ENCODE measurements at places on chromosomes 4 and X.

- no peak for DNase-seq
Measured at GRCh38 chr4:138953961-138954371, 61.6 kb upstream of the NOCT start.

- DNase-seq: no peak
Measured at GRCh38 chr4:163726641-163727040, 232.2 kb downstream of the TMA16 start.

DNA sequence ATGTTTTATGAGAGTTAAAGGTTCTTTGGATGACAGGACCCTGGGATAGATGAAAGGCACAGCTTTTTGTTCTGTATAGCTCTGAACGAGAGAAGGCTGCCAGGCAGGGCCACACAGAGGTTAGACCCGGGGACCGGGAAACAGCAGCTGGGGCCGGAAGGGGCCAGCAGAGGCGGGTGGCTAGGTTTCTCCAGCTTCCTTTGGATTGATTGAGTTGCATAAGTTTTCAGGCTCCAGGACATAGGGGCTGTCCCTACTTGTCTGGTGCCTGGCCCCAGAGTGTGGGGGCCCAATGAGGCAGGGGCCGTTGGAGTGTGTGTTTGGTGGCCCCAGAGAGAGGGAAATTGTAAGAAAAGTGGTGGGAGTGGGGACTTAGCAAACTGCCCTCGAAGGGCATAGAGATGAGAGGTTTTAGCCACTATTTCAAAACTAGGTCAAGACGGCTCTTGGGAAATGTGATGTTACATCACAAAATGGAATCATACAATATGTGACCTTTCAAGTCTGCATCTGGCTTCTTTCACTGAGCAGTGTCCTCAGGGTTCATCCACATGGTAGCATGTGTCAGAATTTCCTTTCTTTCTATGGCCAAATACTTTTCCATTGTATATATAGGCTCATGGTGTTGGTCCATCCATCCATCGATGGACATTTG, 3.7 kb downstream of the ZFP92 start:
- DNase-seq: no peak

DNA sequence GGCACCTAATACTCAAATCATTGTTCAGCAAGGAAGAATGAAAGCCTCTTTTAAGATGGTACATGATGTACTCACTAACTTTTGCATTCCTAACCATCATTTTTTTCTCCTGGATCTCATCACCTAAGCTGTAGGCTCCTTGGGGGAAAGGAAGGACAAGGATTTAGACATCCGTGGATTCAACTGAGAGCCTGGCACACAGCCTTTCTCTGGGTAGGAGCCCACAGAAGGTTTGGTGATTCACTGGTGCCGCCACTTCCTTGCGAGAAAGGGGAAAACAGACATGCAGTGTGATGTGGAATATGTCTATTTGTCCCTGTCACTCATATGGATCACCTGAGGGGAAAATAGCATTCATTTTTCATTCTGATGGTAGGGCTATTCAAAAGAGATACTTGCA, 147.3 kb downstream of the PCDH7 start:
- DNase-seq: no peak

GRCh38 chr4:145182222-145182621, 1.8 kb upstream of the OTUD4 start:
- DNase-seq: no peak

GRCh38 chrX:68941385-68941952, 112.6 kb downstream of the EFNB1 start:
- no peak for DNase-seq

DNA sequence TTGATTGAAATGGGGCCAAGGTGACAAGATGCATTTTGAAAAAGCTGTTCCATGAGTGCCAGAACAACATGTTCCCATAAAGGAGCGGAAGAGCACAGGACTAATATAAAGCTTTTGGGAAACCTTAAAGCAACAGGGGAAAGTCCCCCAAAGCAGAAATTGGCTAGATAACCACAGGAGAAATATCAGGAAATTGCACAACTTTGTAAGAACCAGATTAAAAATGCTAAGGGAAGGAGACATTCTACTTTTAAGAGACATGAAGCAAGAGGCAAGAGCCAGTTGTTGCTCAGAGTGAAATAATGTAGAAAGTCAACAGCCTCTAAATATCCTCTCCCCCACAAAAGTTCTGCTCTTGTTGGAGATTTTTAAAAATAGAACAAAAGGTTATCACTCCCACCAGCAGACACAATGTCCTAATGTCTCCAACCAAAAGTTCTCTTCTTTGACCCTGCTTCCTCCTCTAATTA, 85.2 kb upstream of the LNX1 start:
- DNase-seq: no peak

GRCh38 chr4:38930204-38930603, 62.6 kb downstream of the FAM114A1 start:
- no peak for DNase-seq

DNA sequence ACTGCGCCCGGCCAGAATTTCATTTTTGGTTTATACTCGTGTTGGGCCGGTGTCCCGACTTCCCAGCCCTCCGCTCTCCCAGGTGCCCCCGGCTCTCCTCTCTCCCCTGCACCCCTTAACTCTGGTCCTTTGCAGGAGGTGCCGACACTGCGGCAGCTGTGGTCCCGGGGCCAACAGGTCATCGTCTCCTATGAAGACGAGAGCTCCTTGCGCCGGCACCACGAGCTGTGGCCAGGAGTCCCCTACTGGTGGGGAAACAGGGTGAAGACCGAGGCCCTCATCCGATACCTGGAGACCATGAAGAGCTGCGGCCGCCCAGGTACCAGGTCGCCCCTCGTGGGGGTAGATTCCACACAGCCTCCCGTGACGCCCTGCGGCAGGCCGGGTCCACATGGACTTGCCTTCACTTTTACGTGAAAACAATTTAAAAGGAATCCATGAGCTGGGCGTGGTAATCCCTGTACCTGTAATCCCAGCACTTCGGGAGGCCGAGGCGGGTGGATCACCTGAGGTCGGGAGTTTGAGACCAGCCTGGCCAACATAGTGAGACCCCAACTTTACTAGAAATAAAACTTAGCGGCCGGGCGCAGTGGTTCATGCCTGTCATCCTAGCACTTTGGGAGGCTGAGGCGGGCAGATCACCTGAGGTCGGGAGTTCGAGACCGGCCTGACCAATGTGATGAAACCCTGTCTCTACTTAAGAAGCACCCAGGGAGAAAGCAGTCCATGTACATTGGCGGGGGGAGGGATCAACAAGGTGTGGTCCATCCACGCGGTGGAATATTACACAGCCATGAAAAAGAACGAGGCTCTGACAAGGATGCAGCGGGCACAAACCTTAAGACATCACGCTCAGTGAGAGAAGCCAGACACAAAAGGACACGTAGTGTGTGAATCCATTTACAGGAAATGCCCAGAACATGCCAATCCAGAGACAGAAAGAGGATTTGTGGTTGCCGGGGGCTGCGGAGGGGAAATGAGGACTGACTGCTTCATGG, 12.0 kb downstream of the PLCXD1 start:
- no peak for DNase-seq

DNA sequence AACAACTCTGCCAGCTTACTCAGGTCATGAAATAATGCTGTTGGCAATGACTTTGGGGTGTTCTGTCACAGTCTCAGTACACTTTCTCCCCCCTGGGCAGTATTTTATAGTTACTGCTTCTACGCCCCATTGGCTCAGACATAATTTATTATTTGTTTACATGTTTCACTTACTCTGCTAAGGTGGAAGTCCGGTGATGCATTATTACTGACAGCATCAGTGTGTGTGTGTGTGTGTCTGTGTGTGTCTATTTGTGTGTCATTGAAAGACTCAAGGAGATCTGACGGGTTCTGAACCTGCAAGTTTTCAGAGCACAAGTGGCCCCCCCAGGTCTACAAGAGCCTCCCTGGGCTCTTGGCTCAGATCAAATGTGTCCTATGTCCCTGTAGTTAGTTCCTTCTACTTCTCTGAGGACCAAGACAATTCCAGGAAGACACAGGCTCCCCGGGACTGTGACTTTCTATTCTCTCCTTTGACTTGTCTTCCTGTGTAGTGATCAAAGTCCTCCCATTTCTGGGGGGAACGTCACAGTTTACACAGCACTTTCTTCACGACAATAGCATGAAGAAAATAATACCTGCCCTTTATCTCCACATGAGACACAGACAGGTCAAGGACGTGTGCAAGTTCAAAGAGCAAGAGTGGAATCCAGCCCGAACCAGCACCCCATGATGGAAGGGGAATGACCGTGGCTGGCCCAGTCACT, 283.7 kb upstream of the GATB start:
- DNase-seq: no peak

GRCh38 chr4:86976801-86977485, 42.1 kb downstream of the AFF1 start:
- no peak for DNase-seq

DNA sequence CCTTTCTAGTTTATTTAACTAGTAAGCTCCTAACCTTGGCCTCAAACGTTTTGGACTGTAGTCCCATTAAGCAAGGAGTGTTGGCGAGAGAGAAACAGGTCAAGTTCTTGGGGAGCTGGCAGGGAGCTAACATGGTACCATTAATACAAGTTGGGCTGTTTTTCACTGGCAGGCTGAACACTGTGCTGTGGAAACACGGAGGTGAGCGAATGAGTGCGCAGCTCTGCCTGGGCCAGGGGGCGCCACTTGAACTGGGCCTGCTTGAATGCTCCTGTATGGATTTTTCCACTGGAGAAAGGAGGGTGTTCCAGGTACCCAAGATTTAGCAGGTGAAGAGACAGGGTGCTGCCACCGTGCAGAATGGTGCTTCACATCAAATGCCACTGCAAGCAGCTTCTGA, 7.4 kb upstream of the SMS start:
- no peak for DNase-seq

- no peak for DNase-seq
Measured at GRCh38 chrX:63920875-63921274, 135.9 kb upstream of the ARHGEF9 start.

DNA sequence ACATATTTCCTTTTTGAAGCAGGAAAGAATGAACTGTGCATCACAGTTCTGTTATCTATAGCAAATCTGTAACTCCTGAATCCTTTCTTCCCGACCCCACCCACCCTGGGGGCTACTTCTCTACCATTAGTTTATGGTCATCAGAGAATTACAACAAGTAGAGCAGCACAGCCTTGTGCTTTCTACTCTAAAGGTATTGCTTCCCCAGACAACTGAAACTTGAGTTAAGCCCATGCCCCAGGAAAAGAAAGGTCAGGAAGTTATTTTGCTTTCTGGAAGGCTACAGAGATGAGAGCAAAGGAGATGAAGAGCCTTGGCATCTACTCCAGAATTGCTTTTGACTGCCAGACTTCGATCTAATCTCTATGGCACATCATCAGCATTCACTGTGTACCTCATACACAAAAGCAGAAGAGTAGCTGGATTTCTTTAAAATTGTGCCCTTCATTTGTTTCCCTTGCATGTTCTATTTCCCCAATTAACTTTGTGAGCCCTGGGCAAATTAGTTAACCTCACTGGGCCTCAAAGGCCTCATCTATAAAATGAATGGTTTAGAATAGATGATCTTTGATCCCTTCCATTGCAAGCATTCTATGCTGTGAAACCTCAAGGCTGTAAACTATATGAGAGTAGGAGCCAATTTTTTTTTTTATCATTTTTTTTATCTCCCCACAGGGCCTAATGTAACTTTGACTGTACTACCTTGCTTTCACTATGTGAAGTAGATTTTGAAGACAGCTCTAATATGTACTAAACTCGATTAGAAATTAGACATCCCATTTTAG, 595.6 kb downstream of the RPA4 start:
- DNase-seq: no peak

GRCh38 chrX:8237718-8238117, 66.7 kb upstream of the VCX2 start:
- DNase-seq: no peak

DNA sequence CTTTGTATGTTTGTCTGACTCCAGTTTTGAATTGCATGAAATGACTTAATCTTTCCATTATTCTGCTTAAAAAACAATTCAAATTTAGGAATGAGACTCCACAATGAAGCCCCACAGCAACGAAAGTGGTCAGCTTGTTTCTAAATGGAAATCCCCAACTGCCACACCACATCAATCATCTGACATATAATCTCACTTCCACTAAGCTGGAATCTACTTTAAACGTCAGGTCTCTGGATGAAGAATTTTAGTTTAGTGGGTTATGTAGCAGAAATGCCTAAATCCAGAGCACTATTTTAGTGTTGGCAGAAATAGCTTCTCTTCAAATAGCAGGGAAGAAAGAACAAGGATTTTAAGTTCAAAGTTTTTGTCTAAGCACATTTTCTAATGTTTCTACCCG, 1.7 kb upstream of the BMP2K start:
- no peak for DNase-seq

DNA sequence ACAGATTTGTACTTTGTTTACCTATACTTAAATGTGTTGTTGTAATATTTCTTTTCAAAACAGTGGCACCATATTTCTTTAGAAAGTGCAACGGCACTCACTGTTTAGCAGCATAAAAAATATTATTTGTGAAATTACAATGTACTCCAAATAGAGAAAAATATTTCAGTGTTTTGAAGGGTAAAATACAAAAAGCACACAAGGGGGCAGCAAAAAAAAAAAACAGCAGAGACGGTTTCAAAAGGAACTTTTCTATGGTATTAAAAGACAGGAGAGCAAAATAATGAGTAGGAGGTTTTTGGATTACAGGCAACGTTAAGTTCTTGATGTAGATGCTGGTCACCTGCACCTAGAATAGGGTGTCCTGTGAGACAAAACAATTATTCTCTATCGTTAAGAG, 2.0 kb downstream of the NUDT11 start:
- DNase-seq: no peak

DNA sequence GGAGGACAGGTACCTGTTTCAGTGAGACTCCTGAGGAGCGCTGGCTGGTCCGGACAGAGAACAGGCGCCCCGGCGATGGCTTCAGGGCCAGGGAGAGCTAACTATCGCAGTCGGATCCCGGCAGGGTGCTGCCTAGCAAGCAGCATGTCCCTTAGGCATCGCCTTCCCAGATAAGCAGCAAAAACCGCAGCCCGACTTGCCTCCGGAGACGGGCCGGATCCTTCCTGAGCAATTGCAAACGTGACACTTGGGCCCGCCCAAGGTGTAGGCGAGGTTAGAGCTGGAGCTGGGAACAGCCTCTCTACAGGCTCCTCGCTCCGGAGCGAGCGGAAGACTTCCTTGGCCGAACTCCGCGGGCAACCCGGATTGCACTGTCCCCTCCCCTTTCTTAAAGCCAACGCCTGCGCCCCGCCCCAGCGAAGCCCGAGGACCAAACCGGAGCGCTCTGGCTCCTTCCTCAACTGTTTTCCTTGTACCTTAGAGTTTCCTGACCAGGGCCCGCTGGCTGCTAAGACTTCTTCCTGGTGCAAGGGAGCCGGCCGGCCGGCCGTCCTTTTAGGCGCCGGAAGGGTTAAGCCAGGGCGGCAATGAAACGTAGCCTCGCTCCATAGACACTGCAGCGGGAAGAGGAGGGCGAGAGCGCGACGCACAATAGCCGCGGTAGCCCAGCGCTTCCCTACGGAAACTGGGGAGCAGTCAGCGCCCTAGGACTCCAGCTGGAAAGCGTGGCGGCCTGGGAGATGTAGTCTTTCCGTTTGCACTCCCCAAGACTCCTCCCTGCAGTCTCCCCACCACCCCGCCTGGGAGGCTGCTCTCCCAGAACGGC, at the start of gene OPHN1:
Gene OPHN1, minus strand, starts transcription at position 341 of the 826 bp plus-strand sequence. CDS start 475 bp downstream, outside the sequence.
- no peak for DNase-seq

GRCh38 chr4:39232100-39232499, 49.8 kb downstream of the WDR19 start:
- no peak for DNase-seq

GRCh38 chrX:39848900-39849299, 248.9 kb downstream of the BCOR start:
- DNase-seq: no peak

All from activated T-helper 1 cell treated with anti-CD3 and anti-CD28 coated beads, Interleukin-2, amount 50 U/mL, for 16 hours (primary cell).